ENCODE measurements at places on chromosomes 1 and 21. TPM values are rescaled to one million over a fixed set of nuclear protein-coding genes. Genes with fewer than 3 reads are reported as not detected.

- no peak for DNase-seq
Measured at GRCh38 chr1:192904438-192904895, 95.6 kb downstream of the RGS2 start.

GRCh38 chr1:204198348-204199340 lies 2.4 kb upstream of the KISS1 start:
- no peak for DNase-seq

- DNase-seq = no peak
Measured at GRCh38 chr1:63693944-63694571, 79.8 kb upstream of the ROR1 start.

DNA sequence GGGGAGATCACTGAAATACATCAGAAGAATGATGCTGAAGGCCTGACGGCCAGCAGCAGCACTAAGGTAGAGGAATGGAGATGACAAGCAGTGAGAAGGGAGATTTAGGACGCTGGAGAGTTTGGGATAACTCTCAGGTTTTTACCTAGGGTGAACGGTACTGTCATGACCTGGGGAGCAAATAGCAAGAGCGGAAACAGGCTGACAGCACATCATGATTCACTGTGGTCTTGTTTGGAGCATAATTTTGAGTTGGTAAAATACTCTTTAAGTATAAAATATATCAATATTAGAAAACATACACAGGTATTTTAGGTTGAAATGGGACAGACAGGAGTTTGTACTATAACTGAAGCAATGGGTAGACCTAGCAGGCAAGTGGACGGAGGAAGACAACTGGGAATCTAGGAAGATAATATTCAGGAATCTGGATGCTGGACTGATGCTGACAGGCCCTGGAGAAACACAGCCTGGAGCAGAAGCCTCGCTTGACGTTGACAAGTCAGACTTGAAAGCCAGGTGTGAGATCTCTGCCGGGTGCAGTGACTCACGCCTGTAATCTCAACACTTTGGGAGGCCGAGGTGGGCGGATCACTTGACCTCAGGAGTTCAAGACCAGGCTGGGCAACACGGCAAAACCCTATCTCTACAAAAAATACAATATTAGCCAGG lies 33.3 kb downstream of the ALG14 start:
- DNase-seq = no peak

DNA sequence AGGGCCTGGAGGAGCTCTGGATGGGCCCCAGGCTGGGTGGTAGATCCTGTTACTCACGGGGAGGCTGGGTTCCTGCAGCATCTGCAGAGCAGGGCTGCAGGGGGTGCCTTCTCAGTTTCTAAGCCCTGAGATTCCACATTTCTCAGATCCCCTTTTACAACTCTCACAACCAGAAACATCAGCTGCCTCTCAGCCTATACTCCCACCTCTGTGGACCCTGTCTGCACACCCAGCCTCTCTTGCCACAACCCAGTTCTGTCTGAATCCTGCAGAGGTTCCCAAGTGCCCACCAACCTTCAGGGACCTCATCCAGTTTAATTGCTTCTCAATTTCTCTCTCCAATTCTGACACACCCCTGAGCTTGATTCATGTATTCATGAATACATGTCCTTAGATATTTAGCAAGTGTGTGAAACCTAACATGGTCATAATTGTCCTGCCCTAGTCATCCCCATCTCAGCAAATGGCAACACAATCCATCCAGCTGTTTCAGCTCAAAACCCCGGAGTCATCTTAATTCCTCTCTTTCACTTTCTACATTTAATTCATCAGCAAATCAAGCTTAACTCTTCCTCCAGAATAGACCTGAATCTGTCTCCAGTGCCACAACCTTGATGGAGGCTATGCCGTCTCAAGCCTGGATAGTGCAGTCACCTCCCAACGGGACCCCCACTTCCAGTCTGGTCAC lies 57.0 kb upstream of the NEK2 start:
- DNase-seq = no peak

DNA sequence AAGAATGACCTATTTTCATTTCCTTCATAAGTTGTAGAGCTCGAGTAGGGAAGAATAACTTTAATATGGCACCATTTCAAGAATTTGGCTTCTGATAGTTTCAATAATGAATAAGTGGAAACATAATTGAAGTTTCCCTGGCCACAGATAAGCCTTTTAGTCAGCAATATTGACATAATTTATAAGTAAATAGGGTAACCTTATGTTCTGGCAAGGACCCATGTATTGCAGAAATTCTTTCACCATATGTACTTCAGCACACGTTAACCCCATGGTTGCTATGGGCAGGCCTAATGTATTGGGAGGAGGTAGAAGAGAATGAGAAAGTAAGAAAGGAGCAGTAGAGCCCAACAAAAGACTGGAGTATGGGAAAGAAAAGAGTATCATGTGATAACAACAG lies 25.4 kb downstream of the MDM4 start:
- no peak for DNase-seq

DNA sequence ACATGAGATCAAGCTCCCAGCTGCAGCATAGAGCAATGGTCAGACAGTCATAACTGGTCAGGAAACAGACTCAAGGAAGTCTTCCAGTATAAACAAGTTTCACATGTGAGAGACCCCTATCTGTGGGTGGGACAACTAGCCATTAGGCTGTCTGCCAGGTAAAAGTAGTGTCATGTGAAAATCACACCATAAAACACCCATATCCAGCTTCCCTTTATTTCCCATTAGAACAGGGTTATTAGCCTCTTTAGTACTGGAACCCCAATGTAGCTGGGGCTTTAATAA lies 426.7 kb downstream of the KCNT2 start:
- no peak for DNase-seq

- DNase-seq = no peak
Measured at GRCh38 chr1:84711121-84711520, 20.9 kb upstream of the SSX2IP start.

DNA sequence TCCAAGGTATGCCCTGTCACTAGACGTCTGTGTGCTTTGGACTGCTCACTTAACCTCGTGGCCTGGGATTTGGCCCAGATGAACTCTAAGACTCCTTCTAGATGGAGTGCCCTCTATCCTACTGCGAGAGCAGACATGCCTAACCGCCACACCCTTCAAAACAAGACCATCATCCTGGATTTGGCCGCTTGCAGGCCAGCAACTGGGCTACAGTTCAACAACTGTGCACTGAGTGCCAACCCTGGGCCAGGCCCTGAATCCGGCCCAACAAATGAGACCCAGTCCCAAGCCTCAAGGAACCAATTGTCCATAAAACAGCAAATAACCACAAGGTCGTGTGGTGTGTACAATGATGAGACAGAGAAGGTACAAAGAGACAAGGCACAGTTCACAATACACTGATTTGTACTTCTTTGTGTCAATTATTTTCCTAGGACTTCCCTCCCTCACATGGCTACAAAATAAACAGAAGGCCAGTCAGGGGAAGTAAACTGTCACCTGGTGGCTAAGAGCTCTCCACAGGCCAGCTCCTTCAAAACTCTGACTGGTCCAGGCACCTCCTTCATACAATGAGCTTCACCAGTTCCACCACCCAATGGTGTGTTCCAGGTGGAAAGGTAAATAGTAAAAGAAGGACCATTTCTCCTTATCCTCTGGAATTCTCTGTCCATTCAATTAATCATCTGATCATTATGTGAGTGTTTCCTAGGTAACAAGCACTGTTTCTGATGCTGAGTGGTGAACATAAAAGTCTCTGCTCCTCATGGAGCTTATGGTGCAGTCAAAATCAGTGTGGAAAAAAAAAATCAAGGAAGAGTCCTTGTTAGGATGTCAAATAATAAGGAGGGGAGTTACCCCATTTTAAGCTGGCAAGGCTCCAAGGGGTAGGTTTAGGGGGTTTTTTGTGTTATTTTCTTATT lies 60.4 kb downstream of the CAPZB start:
- DNase-seq = no peak

GRCh38 chr1:233641029-233641428 lies 27.1 kb downstream of the KCNK1 start:
- no peak for DNase-seq

DNA sequence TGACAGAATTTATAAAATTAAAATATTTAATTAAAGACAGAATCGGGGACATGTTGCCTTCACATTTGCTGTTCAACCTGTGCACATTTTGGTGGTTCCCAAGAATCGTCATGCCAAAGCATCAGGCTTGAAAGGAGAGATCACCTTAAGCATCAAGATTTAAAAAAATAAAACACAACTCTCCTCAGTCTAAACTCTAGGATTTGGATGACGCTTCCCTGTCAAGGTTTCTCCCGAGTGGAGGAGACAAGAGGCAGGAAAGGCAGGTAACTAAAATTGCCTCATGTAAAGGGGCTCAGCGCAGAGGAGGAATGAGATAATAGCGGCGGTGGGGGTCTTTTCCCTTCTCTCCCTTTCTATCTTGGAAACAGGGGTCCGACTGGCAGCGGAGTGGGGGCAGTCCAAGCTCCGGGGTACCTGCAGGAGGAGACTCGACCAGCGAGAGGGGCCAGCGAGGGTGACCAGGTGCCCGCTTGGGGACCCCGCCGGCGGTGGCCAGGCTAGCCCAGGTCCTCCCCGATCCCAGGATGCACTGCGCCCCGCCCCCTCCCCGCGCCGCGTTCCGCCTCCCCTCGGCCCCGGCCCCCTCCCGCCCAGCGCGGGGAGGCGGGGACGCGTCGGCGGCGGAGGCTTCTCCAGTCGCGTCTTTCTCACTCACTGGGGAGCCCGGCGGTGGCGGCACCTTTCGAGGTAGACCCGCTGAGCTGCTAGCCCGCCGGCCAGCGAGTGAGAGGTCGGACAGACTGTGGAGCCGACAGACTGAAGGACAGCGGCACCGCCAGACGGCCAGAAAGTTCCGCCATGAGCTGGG lies at the start of gene FNBP1L:
TSS of gene FNBP1L (plus strand) at position 638 of the 811 bp plus-strand sequence. CDS start at position 802, 164 bp downstream.
- peak; percentile 89 for DNase-seq

- DNase-seq = no peak
Measured at GRCh38 chr21:20591284-20591683, 406.9 kb upstream of the NCAM2 start.

DNA sequence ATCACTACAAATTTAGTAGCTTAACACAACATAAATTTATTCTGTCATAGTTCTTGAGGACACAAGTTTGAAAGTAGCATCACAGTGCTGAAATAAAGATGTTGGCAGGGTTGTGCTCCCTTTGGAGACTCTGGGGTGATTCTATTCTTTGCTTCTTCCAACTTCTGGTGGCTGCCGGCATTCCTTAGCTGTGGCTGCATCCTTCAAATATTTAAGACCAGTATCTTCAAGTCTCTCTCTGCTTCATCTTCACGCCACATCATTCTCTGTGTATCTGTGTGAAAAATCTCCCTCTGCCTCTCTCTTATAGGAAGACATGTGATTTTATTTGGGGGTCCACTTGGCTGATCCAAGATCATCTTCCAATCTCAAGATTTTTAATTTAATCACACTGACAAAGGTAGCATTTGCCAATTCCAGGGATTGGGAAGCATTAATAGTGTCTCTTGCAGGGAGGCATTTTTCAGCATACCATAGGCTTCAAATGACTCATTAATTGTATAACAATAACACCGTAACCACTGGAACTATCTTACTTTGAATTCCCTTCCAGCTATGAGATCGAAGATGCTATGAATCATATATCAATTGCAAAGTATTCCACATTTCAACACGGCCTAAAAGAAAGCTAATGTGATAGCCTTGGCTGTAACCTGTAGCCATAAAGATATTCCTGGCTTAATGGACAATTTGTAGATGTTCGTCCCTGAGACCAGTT lies 74.6 kb downstream of the DPT start:
- no peak for DNase-seq

DNA sequence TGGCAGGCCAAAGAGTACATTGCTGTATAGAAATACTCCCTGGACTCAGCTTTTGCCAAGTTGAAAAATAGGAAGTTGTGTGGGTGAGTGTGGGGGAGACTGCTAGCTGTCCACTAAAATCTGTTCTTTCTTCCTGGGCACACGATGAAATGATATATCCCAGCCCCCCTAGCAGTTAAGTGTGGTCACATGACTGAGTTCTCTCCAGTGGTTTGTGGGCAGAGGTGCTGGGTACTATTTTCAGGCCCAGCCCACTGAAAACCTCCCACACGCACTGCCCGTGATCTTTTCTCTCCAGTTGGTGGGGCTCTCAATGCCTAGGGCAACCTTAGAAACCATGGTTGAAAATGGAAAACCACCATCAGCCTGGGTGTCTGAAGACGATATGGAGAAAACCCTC lies 119.7 kb upstream of the LMO4 start:
- DNase-seq = no peak

GRCh38 chr1:100458661-100459357 lies 79.1 kb upstream of the GPR88 start:
- DNase-seq = no peak

DNA sequence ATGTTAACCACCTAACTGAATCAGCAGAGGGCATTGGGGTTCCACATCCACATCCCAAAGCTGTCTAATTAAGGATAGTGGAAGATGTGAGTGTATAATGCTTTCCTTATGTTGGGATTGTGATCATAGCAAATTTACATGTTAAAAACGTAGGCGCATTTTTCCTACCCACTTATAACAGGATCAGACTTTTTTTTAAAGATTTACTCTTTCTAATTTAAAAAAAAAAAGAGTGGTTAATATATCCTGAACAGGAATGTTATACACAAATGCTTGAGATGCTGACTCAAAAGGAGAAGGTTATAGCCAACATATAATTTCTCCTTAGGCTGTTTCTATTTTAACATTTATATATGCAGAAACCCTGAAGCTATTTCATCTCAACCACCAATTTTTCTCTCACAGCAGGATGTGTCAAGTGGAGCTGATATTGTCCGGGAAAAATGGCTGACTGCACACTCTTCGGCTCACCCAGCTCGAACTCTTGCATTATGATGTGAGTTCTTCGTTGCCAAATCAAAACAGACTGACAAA lies 40.3 kb downstream of the RGS5 start:
- DNase-seq = no peak

DNA sequence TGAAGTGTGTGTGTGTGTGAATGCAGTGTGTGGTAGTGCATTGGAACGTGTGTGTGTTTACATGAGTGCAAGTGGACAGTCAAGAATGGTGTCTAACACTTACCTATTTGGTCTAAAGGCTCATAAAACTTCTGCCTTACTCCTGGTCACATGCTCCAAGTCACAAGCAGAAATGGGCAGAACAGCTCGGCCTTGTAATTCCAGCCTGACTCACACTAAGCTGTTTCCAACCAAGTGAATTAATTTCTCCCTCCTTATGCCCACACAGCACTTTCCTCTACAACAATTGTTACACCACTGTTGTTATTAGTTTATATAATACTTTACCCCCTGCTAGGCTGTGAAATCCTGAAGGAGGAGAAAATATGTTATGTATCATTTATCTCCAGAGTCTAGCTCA lies 43.8 kb downstream of the DDR2 start:
- DNase-seq = no peak

- DNase-seq = no peak
Measured at GRCh38 chr1:65469126-65469888, 48.8 kb downstream of the LEPR start.

- DNase-seq = no peak
Measured at GRCh38 chr1:30286241-30286987, 437.0 kb downstream of the MATN1 start.

GRCh38 chr1:246001142-246001836 lies 505.8 kb downstream of the SMYD3 start:
- DNase-seq = no peak

The TMEM200B gene
- 20.8 TPM for total RNA-seq

The ITLN1 gene
- total RNA-seq = 0.60 TPM

The RSPO1 gene
- 0.60 TPM for total RNA-seq

The AHDC1 gene
- 58.3 TPM for total RNA-seq

The LAMB3 gene
- total RNA-seq = 1.5 TPM

The NPHS2 gene
- total RNA-seq = not detected

The ACOT7 gene
- 17.6 TPM for total RNA-seq

Data from posterior vena cava (tissue), 2 donors.